ENCODE measurements at places on chromosomes 3 and 15.
A peak's percentile ranks its signal among the peaks of the same experiment; 100 is the strongest.

- H3K4me1 ChIP-seq = peaks cover under 1% of the 10 kb centered on the region
- no peak overlapping the region for H3K4me3 ChIP-seq
- no peak overlapping the region for H3K27ac ChIP-seq
- no peak for DNase-seq
- no peaks in the 10 kb centered on the region for H3K36me3 ChIP-seq
- H3K27me3 ChIP-seq = no peaks in the 10 kb centered on the region
Observed at GRCh38 chr15:84604826-84605553, 4.2 kb downstream of the ZSCAN2 start.

DNA sequence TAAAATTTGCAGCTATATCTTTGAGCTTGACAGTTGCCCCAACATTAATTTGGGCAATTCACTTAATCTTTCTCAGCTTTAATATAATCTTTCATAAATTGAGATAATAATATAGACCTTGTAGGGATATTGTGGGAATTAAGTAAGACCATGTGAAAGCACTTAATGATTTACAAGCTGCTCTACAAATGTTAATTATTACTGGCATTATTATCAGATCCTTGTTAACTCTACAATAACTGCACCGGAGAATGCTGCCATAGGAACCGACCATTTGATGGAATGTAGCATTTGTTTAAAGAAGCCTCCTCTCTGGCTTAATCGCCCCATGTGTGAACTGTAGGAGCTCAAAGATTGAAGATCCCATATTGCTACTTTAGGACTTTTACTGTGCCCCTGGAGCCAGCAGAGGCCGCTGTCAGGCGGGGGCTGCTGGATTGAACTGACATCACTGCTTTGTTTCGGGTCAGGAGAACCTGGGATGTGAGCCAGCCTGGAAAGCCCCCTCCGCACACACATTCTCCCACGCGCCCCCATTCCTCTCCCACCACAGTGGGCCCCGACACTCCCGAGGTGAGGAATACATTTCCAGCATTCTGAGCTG is 154.2 kb upstream of the TNIK start:
- H3K4me3 ChIP-seq = no peak overlapping the region
- no peak for DNase-seq
- no peaks in the 10 kb centered on the region for H3K4me1 ChIP-seq
- no peak overlapping the region for H3K27ac ChIP-seq

- H3K27ac ChIP-seq = no peak overlapping the region
- no peaks in the 10 kb centered on the region for H3K4me1 ChIP-seq
Observed at GRCh38 chr3:6260551-6261191, 600.2 kb upstream of the GRM7 start.

- no peaks in the 10 kb centered on the region for H3K27me3 ChIP-seq
- no peaks in the 10 kb centered on the region for H3K36me3 ChIP-seq
- no peak for DNase-seq
Observed at GRCh38 chr15:68696414-68697363, 117.9 kb downstream of the CORO2B start.

DNA sequence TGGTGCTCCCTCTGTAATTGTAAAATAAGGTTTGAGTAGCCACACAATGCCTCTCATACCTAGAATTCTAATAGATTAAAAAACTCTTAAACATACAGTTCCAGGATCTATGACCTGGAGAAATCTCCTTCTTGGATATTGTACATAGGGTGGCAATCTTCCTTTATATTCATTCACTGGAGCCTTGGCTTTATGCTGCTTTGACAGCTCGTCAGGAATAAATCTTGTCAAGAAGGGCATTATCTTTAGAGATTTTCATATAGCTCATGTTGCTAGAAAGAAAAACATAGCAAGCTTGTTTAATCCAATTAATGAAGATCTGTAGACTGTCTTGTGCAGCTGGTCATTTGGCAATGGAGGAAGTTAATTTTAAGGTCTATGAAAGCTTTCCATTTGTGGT is 131.1 kb downstream of the PYDC2 start:
- no peaks in the 10 kb centered on the region for H3K27me3 ChIP-seq
- H3K27ac ChIP-seq = no peak overlapping the region
- no peak overlapping the region for H3K4me3 ChIP-seq
- DNase-seq = no peak
- no peaks in the 10 kb centered on the region for H3K36me3 ChIP-seq
- no peaks in the 10 kb centered on the region for H3K4me1 ChIP-seq

DNA sequence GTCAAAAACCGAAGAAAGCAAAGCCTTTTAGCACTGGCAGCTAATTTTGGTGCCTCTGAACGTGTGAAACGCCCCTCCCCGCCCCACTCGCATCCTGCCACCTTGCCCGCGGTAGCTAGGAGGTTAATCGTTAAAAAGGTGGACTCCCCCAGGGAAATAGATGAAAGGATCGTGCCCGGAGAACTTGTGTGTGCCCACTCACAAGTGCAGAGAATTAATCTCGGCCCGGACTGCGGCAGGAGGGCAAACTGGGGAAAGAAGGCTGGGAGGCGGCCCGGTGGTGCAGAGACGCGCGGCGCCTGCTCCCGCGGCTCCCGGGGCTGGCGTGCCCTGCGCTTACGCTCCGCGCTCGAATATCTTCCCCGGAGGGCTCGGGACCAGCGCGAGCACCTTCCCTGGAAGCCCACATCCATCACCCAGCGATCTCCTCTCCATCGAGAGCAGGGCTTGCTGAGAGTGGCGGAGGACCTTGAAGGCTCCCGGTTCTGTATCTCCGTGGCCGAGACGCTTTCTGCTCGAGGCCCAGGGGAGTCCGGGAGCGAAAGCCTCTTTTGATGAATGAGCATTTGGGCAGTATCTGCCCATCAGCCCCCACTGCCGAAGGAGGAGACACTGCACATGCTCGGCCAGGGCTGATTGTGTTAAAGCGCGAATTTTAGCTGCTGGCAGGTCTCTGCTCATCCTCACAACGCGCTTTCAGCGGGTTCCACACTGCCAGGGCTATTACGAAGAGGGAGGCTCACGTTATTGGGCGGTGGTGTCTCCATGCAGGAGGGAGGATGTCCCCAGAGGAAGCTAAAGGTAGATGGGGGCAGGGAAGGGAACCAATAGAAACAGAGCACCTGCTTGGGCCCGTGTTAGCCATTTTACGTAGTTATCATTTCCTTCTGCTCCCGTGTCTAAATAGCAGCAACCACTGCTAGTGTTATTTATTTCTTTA is 1.3 kb upstream of the SPTSSB start:
- peak overlapping the region; percentile 39 for H3K4me3 ChIP-seq
- H3K36me3 ChIP-seq = no peaks in the 10 kb centered on the region
- H3K27me3 ChIP-seq = no peaks in the 10 kb centered on the region
- DNase-seq = peak; percentile 25
- peaks cover 13% of the 10 kb centered on the region for H3K4me1 ChIP-seq

DNA sequence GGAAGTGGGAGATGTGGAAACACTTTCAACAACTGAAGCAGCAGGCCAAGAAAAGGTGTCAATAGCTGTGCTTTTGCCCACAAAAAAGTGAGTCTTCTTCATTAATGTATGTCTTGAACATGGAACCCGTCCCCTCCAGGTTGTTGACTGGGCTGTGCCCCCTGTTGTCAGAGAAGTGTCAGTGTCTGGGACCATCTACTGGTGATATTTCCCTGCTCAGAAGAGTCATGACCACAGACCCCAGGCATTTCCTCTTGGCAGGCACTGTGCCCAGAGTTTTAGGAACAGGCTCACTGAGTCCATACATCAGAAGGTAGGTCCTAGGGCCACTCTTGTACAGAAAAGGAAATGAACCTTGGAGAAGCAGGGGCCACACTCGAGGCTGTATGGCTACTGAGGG is 54.8 kb upstream of the LARS2 start:
- no peak for DNase-seq
- no peaks in the 10 kb centered on the region for H3K36me3 ChIP-seq
- no peak overlapping the region for H3K27ac ChIP-seq
- H3K27me3 ChIP-seq = no peaks in the 10 kb centered on the region
- no peak overlapping the region for H3K4me3 ChIP-seq

DNA sequence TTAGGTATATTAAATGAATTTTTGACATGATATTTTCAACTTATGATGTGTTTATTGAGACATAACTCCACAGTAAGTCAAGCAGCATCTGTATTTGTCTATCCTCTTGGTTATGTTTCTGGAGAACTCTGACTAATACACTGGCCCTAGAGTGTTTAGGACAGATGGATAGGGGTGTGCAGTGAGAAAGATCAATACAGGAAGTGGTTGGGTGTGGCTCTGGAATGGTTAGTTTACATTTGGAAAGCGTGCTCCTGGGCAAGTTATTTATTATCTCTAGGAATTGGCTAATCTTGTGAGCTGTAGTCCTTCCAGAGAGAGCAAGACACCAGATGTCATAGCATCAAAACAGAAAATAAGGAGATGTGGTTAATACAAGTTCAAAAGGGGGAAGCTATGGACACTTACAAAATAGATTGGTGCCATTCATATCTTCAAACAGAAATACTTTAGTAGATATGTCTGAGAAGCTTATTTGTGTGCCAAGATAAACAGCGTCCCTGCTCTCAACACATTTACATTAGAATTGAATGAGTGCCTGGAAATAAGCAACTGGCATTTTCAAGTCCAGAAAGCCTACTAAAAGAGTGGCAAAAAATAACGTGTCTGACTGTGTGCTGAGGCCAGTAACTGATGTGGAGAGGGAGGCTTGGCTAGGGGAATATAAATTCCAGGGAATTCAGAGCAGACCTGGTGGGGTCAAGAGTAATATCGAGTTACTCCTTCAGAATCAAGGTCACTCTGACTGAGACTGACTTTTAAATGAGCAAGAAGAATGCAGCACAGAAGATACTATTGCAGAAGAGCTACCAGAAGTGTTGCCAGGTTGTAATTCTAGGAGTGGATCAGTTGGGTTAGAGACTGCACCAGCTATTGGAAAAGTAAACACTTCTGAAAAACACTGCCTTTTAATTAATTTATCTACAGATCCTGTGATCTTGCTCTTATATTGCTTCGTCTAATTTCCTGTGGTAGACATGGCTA is 33.4 kb upstream of the PLAAT1 start:
- no peak overlapping the region for H3K4me3 ChIP-seq
- DNase-seq = no peak
- no peaks in the 10 kb centered on the region for H3K4me1 ChIP-seq

DNA sequence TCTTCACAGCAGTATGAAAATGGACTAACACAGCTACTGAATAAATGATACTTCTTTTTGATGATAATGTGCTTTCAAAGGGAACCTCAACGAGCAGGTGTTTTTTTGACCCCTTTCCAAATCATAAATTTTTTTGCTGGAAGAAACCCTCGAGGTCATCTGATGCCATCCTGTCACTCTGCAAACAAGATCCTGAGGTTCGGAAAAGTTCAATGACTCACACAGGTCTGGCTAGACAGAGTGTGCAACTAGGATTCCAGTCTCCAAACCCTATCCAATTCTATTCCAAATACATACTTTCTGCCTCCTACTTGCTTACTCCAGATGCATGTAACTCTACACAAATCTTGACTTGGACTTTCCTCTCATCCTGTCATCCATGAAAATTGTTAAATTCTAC is 124.7 kb downstream of the NEDD4 start:
- H3K4me1 ChIP-seq = no peaks in the 10 kb centered on the region
- H3K27me3 ChIP-seq = no peaks in the 10 kb centered on the region
- no peak overlapping the region for H3K4me3 ChIP-seq
- no peak for DNase-seq
- no peaks in the 10 kb centered on the region for H3K36me3 ChIP-seq

GRCh38 chr3:40299130-40299720 is 10.3 kb upstream of the EIF1B start:
- no peak overlapping the region for H3K4me3 ChIP-seq
- H3K4me1 ChIP-seq = no peaks in the 10 kb centered on the region
- H3K27me3 ChIP-seq = no peaks in the 10 kb centered on the region
- H3K36me3 ChIP-seq = no peaks in the 10 kb centered on the region
- DNase-seq = no peak

- peaks cover 7% of the 10 kb centered on the region for H3K36me3 ChIP-seq
- H3K27ac ChIP-seq = no peak overlapping the region
- DNase-seq = no peak
- no peak overlapping the region for H3K4me3 ChIP-seq
- H3K27me3 ChIP-seq = no peaks in the 10 kb centered on the region
- H3K4me1 ChIP-seq = no peaks in the 10 kb centered on the region
Observed at GRCh38 chr15:41847206-41847605, 8.6 kb downstream of the PLA2G4B start.

- H3K27ac ChIP-seq = no peak overlapping the region
- H3K4me1 ChIP-seq = no peaks in the 10 kb centered on the region
- H3K4me3 ChIP-seq = no peak overlapping the region
Observed at GRCh38 chr3:137509354-137510045, 254.6 kb upstream of the SOX14 start.
